Neural crest cell (in vitro differentiated cells): ENCODE measurements at places on chromosomes 6 and 20. TPM values are rescaled to one million over a fixed set of nuclear protein-coding genes. Genes with fewer than 3 reads are reported as not detected.

- no peak for DNase-seq
These were observed 21.1 kb downstream of the FOXA2 start for GRCh38 chr20:22563062-22563965.

DNA sequence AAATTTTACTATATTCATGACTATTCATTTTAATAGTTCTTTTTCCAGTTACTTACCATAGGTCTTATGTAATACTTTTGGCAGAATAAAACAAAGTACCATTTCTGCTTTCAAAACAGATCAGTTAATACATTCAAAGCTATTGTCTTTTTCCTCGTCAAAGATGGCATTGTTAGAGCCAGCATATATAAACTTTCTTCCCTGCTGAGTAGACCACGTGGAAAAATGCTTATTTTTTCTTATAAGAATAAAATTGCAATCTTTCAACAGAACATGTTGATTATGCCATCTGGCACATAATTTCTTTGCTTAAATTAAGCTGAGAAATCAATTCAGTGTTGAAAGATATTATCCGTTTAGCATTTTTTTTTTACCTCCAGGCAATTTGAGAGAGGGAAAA, 34.9 kb upstream of the EXOC2 start:
- DNase-seq, result no peak

- DNase-seq, result no peak
These were observed 1.1 kb downstream of the DEF6 start for GRCh38 chr6:35298625-35299140.

GRCh38 chr6:89966228-89966544, 71.9 kb downstream of the GJA10 start:
- DNase-seq, result no peak

Gene IP6K3
- total RNA-seq, result 0.72 and 0.89 TPM in 2 replicates

DNA sequence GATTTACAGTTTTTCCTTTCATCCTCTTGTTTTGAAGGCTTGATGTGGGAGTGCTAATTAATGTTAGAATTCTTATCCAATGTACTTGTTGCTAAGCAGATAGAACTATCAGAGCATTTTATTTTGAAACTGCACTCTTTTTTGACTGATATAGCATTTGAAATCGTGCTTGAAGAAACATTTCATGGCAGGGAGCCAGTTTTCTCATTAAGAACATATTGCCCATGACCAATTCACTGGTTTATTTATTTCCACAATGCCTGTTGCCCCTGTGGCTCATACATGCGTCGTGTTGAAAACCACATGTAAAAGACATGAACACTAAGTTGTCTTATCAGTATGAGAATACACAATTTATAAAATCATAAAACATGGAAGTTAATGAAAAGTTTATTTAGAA, 479.7 kb upstream of the FLRT3 start:
- no peak for DNase-seq

Gene CD93
- total RNA-seq, result 0.44 and 0.50 TPM in 2 replicates

Gene SYCP2
- 1.9 and 2.3 TPM in 2 replicates for total RNA-seq

DNA sequence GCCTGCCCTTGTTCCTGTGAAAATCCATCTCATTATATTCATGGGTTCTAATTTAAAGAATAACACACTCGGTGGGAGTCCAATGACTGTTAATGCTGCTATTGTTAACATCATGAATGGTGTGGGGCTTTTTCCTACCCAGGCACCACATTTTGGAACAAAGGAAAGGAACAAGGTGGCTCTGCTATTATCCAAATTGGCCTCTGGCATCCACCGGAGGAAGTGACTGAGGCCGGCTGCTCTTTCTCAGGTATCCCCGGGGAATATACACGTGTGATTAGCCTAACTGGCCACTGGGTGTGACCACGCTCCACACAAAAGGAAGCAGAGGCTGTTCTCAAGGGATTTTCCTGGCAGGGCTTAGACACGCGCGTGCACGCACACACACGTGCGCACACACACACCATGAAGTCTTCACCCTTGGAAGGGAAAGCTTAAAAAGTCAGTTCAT, 601.2 kb upstream of the ARID1B start:
- DNase-seq, result no peak

DNA sequence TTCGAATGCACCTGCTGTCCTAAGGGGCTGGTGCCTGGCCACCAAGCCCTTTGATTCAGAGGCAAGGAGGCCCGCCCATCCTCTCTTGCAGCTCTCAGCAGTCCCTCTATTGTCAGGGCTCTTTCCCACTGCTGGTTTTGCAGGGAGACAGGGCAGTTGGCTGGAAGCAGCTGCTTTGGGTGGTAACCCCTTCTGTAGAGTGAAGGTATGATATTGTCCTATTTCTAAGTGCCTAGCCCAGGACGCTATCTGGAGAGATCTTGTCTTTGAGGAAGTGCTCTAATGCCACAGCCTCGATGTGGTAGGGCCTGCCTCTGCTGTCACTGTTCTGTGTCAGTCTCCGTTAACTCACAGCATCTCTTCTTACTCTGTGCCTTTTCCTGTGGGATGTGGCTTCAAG, 5.6 kb downstream of the PLCG1 start:
- no peak for DNase-seq

Gene ATRN
- total RNA-seq, result 28.6 and 28.7 TPM in 2 replicates

Gene B3GAT2
- total RNA-seq, result 0.98 and 1.2 TPM in 2 replicates

Gene NOL4L
- total RNA-seq, result 52.3 and 53.6 TPM in 2 replicates

Gene NKX2-4
- not detected in 2 replicates for total RNA-seq

DNA sequence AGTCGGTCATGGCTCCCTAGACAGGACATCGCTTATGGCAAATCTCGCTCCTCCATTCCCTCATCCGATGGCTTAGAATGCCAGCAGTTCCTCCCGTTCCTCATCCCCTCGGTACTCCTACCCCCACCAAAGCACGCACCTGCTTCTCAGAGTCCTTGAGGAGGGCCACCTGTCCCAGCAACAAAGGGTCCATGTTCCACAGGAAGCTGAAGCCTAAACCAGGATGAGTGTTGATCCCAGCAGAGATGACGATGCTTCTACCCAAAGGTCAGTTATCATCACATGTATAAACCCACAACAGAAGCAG, 111.2 kb downstream of the THBS2 start:
- DNase-seq, result no peak

Gene SLC17A2
- not detected in 2 replicates for total RNA-seq

DNA sequence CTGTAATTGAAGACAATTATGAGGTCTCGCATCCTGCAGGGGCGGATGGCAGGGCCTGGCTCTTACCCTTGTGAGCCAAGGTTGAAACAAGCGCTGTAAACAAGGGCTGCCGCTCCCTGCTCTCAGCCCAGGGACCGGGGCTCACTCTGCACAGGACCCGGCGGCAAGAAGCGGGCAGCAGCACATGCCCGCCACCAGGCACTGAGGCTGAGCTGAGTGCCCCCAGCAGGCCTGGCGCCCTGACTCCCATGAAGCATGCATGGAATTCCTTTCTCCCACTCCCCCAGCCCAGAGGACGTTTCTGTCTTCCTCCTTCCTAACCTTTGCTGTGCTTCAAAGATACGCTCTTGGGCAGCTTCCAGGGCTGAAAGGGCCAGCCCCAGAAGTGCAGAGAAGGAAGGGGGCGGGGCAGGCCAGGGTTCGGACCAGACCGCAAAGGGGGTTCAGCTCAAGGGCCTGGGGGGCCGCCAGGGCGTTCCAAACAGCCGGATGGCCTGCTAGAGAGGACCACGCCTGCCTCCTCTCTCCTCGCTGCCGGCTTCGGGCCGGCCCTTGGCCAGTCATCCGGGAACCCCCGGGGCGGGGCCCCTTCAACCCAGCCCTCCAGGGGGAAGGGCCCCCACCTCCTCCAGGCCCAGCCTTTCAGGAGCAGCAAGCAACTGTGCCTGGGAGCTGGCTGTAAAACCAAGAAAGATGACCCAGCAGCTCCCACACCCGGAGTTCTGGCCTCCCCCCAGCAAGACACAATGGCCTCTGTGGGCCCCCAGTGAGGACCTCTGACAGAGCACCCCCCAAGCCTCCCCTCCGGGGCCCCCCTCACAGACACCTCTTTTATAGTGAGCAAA, 109.9 kb downstream of the NOL4L start:
- DNase-seq, result peak; percentile 79

DNA sequence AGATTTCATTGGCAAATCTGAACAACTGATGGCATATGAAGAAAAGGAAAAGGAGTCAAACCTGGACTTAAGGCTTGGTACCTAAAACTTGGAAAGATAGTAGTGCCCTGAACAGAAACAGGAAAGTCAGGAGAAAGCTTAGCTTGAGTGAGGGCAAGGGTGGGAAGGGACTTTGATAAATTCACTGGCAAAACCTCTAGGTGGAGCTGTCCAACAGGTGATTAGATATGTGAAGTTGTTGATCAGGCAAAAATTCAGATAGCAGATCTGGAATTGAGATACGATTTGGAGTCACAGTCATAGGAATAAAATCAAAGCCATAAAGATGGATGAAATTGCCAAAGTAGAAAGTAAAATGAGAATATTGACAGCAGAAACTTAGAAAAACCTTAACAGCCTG, 16.1 kb upstream of the ZNF292 start:
- DNase-seq, result no peak

Gene METTL24
- total RNA-seq, result 3.6 and 4.7 TPM in 2 replicates

Gene ZNF334
- total RNA-seq, result 21.0 and 21.4 TPM in 2 replicates

DNA sequence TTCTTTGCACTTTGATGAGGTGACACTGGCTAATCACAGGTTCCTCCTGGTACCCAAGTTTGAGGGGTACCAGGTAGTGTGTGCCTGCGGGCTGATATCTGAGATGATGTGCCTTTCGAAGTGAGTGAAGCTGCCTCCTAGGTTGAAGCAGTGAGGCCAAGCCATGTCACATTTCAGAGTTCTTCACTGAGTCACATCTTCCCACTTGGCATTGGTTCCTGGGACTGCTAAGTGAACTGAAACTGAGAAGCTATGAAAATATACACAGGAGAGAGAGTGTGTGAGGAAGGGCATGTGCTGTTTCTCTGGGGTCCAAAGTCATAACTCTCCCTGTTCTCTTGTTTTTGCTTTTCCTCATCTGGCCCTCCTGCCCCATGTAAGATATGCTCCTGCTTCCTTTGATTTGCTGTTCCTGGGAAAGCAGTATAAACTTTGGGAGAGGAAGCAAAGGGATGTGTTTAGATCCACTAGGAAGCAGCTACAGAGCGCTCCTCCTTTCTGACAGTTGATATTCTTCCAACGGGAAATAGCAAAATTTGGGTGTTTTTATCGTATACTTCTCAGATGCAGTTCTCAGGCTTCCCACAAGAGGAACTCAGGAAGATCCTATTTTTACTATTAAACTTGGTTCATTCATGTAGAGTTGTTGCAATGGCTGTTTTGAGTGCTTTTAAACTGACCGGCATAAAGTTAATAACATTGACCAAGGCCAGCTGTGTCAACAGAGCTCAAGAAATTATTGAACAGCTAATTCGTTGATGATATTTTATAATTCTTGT, 153.7 kb downstream of the MOXD1 start:
- DNase-seq, result no peak

Gene OR2B3
- not detected in 2 replicates for total RNA-seq

DNA sequence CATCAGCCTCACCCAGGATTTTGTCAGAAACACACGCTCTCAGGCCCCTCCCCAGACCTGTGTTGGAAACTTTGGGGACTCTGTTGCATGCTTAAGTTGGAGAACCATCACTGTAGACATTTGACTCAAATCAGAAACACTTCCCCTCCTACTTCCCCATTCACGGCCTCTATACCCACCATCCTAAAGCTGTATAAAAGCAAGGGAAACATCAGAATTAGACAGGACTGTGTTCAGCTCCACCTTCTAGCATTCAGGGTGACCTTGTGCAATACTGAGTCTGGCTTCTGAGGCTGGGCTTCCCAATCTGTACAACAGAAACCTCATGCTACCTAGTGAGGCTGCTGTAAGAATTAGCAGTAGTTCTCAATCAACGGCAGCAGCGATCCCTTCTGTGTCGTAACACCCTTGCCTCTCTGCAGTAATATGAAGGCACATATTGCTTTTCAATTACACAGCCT, 252.3 kb downstream of the LY86 start:
- DNase-seq, result no peak

DNA sequence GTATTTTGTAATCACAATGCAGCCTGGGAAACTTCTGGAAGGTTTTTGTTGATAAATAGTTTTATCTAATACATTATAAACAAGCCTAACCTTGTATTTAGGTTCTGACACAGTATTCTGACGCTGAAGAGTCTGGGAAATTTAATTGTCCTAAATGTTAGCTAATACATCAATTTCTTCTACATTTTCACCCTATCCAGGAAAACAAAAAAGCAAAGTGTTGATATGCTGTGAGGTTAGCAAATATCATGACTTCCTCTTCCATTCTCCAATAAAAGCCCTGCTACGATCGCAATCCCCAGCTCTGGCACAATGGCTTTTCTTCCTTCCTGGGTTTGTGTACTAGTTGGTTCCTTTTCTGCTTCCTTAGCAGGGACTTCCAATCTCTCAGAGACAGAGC, at the start of gene C6orf58:
Gene C6orf58, plus strand, starts transcription at position 301 of the 400 bp plus-strand sequence. Its CDS starts 12 bp downstream, at position 313.
- no peak for DNase-seq

Gene CFB
- not detected in 2 replicates for total RNA-seq

Gene SLC4A11
- total RNA-seq, result 0.55 and 0.89 TPM in 2 replicates

Gene PRL
- total RNA-seq, result not detected in 2 replicates

DNA sequence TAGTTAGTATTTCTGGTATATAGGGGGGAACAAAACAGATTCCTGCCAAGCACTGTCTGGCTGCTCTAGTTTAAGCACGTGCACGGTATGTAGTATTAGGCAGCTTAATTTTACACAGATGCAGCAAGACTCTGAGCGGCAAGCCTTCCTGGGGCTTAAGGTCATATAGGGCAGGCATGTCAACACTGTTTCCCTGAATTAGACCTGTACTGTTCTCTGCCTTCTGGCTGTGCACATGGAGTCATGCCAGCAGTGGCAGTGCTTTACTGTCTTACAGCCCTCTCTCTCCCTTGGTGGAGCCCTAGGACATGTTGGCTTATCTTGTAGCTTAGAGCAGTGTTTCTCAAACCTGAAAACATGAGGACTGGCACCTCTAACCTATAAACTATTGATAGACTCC, 56.6 kb downstream of the PHF20 start:
- no peak for DNase-seq

GRCh38 chr6:149895833-149896271, 2.1 kb downstream of the RAET1E start:
- no peak for DNase-seq

Gene NNAT
- total RNA-seq, result 113 and 119 TPM in 2 replicates

GRCh38 chr6:163122365-163122764, 292.2 kb upstream of the QKI start:
- DNase-seq, result no peak

DNA sequence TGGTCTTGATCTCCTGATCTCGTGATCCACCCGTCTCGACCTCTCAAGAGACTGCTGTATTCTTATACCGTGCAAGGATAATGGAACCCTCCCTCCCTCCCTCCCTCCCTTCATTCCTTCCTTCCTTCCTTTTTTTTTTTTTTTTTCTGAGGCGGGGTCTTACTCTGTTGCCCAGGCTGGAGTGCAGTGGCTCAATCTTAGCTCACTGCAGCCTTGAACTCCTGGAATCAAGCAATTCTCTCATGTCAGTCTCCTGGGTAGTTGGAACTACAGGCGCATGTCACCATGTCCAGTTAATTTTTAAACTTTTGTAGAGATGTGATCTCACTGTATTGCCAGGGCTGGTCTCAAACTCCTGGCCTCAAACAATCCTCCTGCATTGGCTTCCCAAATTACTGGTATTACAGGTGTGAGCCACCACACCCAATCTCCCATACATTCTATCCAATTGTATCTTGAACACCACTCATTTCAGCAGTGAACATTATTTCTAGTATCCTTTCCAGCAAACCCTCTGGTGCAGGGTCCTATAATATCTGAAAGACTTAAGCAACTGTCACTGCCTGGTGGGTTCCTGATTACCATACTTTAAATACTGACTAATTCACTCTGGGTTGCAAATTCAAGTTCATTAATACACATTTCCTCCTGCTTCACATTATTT, 210.0 kb upstream of the ZNF217 start:
- DNase-seq, result no peak
